Foreskin keratinocyte (primary cell): ENCODE measurements at places on chromosomes 5 and 9.

DNA sequence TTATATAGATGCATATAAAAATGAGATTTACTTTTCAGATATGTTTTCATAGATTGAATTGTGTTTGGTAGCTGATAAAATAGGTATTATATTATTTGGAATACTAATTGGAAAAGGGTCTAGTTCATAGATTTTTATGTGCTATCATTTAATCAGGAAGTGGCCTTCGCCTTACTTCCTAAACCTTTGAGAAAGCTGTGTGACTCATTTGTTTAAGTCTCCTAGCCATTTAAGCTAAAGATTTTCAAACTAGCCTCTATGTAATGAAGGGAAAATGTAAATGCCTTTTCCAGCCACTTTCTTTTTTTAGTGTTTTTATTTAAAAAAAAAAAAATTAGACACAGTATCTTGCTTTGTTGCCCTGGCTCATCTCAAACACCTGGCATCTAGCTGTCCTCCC lies 97.5 kb downstream of the DMXL1 start:
- no peak for DNase-seq

- no peak for DNase-seq
These were observed 413.6 kb downstream of the ENC1 start for GRCh38 chr5:74226716-74227485.

- no peak for DNase-seq
These were observed 104.0 kb upstream of the ACTBL2 start for GRCh38 chr5:57586649-57587048.

- no peak for DNase-seq
These were observed 31.1 kb downstream of the UBE2D2 start for GRCh38 chr5:139592289-139592688.

DNA sequence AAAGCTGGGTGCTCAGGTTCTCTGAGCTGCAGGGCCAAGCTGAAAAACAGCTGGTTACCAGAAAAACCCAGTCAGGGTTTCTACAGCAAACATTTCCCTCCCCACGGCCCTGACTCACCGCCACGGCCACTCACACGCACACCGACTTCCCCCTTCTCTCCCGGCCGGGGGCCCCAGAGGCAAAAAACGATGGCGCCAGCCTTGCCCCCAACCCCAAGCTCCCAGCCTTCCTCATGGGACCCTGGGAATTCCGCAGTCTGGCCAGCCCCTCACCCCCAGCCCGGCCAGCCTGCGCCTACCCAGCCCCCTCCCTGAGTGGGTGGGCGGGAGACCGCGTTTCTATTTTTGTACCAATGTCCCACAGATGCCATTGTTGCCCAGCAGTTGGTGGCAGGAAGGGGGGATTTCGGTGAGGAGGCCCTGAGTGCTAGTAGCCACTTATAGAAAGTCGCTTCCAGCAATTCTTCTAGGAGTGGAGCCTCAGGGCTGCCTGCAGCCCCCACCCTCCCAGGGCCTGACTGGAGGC lies 18.4 kb downstream of the ENG start:
- DNase-seq, result no peak

- no peak for DNase-seq
These were observed 193.4 kb downstream of the CDK5RAP2 start for GRCh38 chr9:120386390-120387131.

DNA sequence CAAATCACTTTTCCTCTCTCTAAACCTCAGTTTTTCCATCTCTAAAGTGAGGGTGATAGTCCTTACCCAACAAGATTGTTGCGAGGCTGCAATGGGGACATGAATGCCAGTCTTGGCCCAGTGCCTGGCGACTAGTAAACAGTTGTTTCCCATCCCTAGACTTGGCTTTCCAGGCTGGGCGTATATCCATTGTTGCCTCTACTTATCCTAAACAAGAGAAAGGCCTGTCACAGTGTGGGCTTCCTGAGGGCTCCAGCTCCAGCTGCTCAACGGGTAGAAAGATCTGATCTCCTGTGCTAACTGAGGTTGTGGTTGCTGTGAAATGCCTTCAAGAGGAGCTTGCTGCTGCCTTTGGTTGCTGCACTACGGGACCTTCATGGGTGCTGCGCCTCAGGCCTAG lies 142.0 kb downstream of the NSG2 start:
- no peak for DNase-seq

GRCh38 chr5:3030511-3031165 lies 279.2 kb upstream of the IRX2 start:
- no peak for DNase-seq
